ENCODE measurements at places on chromosomes 1 and 21. TPM values are rescaled to one million over a fixed set of nuclear protein-coding genes. Genes with fewer than 3 reads are reported as not detected.

ZBTB18 gene
- 3.5 TPM for polyA plus RNA-seq

FCRLA gene
- polyA plus RNA-seq = 0.29 TPM

LAMB3 gene
- polyA plus RNA-seq = 15.2 TPM

LCA5L gene
- 0.48 TPM for polyA plus RNA-seq

NHLH1 gene
- 0.09 TPM for polyA plus RNA-seq

FCER1A gene
- polyA plus RNA-seq = 4.0 TPM

UBE2U gene
- not detected for polyA plus RNA-seq

RGSL1 gene
- not detected for polyA plus RNA-seq

NLRP3 gene
- 0.20 TPM for polyA plus RNA-seq

AQP10 gene
- polyA plus RNA-seq = not detected

HHAT gene
- polyA plus RNA-seq = 1.8 TPM

CLIC6 gene
- polyA plus RNA-seq = 0.68 TPM

PGLYRP4 gene
- 3.3 TPM for polyA plus RNA-seq

PIAS3 gene
- polyA plus RNA-seq = 29.8 TPM

Data from esophagus (tissue), 2 donors.